ENCODE measurements at places on chromosomes 12 and 14.

DNA sequence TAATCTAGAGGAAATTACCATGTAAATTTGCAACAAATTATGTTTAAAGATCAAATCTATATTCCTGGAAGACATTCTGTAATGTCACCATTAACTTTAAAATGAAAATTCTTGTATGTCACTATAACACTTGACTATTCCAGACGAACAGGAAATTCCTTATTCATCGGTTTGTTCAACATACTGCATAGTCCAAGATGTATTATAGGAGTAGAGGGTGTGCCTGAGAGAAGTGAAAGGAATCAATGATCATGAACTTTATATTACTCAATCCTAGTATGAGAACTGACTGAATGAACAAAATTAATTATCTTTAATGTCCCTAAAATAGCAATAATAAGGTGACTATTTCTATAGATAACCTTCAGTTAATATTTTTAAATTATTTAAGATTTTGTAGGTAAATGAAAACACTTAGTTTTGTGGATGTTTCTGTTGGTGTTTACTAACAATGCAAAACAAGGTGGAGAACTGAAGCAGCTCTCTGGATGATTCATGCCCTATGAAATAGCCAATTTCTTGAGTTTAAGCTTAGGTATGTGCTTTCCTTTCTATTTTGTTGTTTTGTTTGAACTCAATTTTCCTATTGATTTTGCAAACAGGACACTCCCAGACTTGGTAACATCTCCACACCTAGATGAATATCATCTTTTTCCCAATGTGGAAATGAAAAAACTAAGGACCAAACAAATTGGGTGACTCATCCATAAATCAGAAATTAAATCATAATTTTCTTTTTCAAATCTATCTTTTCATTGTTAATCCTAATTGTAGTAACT lies 18.2 kb upstream of the ITPR2 start:
- DNase-seq, result no peak

DNA sequence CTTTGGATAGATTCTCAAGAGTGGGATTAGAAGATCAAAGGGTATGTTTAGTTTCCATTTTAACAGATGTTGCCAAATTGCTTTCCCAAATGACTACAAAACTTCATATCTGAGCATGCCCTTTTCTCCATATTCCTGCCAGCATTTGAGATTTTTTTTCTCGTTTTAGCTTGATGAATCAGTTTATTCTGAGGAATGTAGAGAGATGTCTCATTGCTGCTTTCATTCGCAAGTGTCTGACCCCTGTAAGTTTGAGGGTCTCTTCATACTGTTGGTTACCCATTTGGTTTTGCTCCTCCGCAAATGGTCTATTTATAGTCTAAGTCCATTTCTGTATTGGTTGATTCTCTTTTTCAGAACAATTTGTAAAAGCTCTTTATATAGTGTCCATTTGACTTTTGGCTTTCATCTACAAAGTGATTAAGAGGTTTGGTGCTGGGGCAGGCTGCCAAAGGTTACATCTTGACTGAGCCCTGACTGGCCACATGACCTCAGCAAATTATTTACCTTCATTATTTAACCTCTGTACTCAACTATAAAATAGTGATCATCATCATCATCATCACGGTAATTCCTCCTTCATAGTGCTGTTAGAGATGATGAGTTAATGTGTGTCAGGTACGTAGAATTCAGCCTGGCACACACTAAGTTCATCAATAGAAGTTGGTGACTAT lies 33.6 kb downstream of the HCAR2 start:
- no peak for DNase-seq

DNA sequence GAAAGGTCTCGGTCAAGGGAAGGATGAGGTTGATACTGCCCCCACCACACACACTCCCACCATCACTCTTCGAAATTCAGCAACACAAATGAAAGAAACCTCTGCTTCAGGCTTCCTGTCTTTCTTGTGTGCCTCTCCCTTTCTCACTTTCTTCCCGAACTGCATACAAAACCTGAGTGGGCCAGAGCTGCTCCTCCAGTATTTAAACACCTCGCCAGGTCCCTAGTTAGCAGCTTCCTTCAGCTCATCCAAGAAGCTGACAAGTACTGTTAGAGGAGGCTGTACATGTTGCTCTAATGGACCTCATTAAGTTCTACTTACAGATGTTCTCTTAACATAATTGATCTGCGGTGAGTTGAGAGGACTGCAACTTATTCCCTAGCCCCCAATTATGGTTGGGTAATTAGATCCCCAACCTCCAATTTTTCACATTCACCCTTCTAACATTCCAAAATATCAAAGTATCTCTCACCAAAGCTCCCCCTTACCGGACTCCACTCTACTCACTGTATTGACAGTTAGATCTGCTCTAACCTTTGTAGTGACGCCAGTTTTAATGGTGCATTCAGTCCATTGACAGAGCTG lies 4.1 kb upstream of the LMO3 start:
- no peak for DNase-seq

GRCh38 chr14:42140831-42141279 lies 534.2 kb downstream of the LRFN5 start:
- DNase-seq, result no peak

DNA sequence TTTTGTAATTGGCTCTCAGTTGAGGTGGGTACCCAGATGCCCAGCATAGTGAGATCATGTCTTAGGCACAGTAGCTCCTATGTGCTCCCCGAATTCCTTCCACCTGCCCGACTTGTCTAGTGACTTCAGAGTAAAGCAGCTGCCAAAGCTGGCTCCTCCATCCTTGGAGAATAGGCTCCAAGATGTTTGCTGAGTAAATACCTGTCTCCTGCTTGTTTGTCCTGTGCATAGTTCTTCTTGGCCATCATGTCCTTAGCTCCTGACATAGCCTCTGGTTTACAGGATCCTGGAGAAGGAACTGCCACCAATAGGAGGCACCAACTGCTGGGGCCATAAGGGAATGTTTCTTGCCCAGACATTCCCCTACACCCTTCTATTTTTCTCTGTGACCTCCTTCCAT lies 52.6 kb upstream of the CISTR start:
- no peak for DNase-seq

- DNase-seq, result no peak
Measured at GRCh38 chr12:123512838-123513665, 20.5 kb downstream of the RILPL1 start.

DNA sequence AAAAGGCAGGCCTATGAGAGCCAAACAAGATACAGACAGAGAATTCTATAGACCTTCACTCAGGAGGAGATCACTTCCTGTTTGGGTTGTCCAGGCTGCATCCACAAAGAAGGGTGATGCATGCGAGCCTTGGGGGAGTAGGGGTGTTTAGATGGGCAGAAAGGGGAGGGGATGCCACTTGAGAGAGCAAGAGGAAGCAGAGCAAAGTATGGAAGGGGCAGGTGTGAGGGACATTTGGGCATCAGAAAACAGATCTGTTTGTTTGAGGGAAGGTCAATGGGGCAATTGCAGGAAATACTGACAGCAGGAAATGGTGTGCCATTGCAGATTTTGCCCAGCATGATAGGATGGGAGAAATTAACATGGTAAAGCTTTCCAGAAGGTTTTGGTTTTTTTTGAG lies 146.4 kb upstream of the FOXN3 start:
- DNase-seq, result no peak

DNA sequence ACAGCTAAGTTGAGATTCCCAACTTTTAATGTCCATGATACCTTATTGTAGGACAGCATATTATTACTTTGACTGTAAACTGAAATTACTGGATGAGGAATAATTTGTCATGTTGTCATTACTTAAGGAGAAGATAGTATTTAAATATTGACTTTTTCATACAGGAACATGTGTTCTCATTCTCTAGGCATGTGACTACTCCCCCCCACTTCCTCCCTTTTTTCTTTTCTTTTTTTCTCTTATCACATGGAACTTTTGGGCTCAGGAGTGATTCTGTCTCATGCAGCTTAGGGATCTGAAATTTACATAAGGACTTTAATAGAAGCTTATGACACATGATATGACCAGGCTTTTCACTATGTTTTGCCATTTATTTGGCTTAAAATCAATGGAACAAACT lies 127.7 kb upstream of the SLCO1C1 start:
- no peak for DNase-seq

DNA sequence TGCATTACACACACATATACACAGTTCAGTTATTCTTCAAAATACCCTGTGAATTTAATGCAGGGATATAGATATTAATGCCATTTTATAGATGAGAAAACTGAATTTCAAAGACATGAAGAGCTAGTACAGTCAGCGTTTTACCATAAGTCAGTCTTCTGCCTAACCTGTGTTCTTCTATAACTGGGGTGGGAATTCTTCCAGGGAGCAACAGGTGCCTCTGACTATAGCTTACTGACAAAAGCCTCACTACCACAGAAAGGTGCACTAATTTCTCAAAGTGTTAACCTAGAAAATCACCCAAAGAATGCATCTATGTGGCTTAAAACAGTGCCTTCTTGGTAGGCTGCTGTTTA lies 84.4 kb downstream of the STXBP6 start:
- no peak for DNase-seq

DNA sequence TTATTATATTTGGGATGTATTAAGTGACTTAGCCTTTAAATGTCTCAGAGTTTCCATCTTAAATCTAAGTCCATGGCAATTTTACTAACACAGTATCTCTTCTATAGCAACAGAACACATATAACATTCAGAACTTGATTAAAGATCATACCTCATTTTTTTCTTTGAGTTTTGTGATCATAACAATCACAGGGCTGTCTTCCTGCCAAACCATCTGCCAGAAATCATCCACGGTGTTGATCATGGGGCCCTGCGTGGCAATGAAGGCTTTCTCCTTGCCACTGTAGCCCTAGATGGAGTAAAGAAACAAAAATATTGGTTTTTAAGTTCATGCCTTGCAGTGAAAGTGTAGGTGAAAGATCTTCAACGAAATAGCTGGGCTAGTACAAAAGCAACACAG lies 46.7 kb upstream of the PTPRB start:
- DNase-seq, result no peak

DNA sequence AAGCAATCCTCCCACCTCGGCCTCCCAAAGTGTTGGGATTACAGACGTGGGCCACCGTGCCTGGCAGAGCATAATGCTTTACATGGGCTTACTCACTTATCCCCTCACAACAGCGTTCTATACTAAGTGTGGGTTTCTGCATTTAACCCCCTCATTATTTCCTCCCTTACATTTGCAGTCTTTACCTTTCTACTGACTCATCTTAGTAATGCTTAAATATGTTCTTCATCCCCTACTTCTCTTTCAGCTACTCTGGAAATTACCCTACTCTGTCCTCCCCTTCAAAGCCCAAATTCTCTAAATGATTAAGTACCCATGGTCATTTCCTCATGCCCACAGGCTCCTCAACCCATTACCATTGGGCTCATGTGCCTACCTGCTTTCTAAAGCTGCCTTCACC lies 40.7 kb downstream of the NKX2-1 start:
- no peak for DNase-seq

DNA sequence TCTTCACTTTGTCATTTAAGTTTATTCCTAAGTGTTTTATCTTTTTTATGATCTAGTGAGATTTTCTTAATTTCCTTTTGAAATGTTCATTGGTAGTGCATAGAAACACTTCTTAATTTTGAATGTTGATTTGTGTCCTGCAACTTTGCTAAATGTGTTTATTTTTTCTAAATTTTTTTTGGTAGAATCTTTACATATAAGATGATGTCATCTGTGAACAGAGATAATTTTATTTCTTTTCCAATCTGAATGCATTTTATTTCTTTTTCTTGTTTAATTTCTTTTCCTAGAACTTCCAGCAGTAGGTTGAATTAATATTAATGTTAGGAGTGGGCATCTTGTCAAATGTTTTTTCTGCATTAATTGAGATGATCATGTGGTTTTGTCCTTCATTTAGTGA lies 42.1 kb downstream of the SLCO1B3 start:
- DNase-seq, result no peak

- no peak for DNase-seq
Measured at GRCh38 chr12:124449623-124450375, 117.6 kb downstream of the NCOR2 start.

DNA sequence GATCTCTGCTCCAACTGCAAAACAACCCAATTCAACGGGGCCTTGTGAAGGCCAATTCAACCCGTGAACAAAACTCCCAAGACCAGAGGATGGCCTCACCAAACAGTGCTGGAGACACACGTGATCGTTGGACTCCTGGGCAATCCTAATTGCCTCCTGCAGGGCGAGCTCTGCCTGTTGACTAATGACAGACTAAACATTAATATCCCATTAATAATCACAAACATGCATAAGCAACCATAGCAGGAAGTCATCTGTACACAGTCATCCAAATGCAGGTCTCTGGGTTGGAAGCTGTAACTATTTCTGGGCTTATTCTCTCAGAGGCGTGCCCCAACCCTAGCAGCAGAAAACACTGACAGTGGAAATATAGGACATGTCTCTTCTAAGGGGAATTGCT lies 21.0 kb downstream of the ANAPC5 start:
- DNase-seq, result no peak

- no peak for DNase-seq
Measured at GRCh38 chr12:48329199-48329939, 21.4 kb downstream of the ZNF641 start.

DNA sequence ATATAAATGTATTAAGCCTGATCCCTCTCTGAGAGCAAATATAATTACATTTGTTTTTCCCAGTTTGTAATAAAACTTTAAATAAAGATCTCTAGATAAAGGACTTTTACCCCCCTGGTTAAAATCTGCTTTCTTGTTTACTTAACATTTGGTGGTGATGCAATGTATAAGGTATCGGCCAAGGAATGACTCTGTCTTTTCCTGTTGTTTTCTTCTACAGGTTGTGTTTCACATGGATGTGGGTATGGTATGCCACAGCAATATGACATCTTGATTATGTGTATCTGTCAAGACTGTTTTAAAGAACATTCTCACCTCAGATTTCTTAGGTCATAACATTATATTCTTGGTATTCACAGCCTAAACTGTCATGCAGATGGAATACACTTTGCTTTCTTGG lies 210.6 kb upstream of the NOVA1 start:
- no peak for DNase-seq

GRCh38 chr12:64450711-64451486 lies 1.0 kb upstream of the TBK1 start:
- no peak for DNase-seq

- no peak for DNase-seq
Measured at GRCh38 chr12:70876952-70877351, 43.6 kb downstream of the PTPRR start.

DNA sequence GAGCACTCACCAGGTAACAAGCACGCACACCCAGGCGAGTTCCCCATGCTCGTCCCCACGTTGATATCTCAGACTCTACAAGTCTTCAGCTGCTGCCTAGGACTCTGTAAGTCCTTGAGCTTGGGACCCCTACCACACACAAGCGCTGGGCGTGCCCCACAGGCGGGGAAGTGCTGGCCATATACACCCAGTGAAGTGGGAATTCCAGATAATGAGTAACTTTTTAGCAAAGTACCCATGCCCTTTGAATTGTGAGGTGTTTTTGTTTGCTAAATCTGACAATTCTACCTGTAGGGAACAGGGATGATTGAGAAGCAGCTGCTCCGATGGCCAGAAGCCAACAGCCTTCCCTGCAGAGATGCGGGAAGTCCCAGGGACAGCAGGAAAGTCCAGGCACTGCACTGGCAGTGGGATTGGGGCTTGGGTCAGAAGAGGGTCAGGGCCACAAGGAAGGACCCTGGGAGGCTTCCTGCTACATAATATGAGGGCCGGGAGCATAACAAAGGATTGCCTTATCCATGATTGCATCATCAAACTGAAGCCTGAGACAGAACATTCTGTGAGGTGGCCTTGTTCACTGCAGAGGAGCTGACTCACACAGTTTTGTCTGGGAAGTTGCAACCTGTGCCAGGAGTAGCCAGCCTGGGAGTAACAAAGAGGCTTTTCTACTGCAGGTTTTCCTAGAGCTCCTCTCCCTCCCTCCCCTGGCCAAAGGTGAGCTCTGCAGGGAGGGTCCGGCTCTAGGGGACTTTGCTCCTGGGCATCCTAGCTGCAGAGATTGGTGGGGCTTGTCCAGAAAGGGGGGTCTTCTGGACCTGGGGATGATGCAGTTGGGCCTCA lies 13.2 kb upstream of the SERPINA3 start:
- DNase-seq, result no peak

All from activated T-helper 1 cell treated with Interleukin-2 at 50 U/mL for 16 hours (primary cell).